Ascending aorta (tissue), 2 donors: ENCODE measurements at places on chromosomes 11 and 22. TPM values are rescaled to one million over a fixed set of nuclear protein-coding genes. Genes with fewer than 3 reads are reported as not detected.

C11orf97 gene
- not detected for total RNA-seq

SHANK3 gene
- total RNA-seq = 128 TPM

CYP2D6 gene
- total RNA-seq = 0.53 TPM

SUN2 gene
- 896 TPM for total RNA-seq

MMP12 gene
- total RNA-seq = not detected

GRCh38 chr11:9351321-9351881 lies 33.1 kb upstream of the IPO7 start:
- H3K4me1 ChIP-seq = peaks cover 4% of the 10 kb centered on the region
- no peak overlapping the region for H3K27ac ChIP-seq
- no peak for DNase-seq

GRCh38 chr11:106601684-106602297 lies 416.5 kb downstream of the GUCY1A2 start:
- H3K27ac ChIP-seq = no peak overlapping the region
- H3K4me3 ChIP-seq = no peak overlapping the region
- no peak for DNase-seq
- no peaks in the 10 kb centered on the region for H3K4me1 ChIP-seq
- H3K27me3 ChIP-seq = no peaks in the 10 kb centered on the region

- H3K27ac ChIP-seq = no peak overlapping the region
- H3K36me3 ChIP-seq = no peaks in the 10 kb centered on the region
- no peak for DNase-seq
- no peaks in the 10 kb centered on the region for H3K27me3 ChIP-seq
- H3K4me3 ChIP-seq = no peak overlapping the region
These were observed 402.1 kb downstream of the CNTN5 start for GRCh38 chr11:99422581-99423427.

DNA sequence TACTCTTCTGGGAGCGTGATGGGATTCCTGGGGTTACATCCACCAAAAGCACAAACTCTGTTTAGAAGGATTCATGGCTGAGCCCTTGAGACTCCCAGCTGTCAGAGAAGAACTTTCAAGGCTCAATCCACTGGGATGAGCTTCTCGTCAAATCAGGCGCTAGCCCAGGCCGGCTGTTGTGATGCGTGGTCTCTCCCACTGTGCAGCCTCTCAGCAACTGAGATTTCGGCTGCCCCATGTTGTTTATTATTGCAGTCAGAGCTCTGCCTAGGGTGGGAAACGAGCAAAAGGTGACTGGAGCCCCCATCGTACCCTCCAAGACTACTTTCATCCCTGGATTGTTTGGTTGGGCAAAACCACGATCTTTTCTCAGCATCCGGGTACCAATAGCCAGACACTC lies 251.6 kb downstream of the ETS1 start:
- H3K4me1 ChIP-seq = no peaks in the 10 kb centered on the region
- H3K27ac ChIP-seq = no peak overlapping the region
- H3K36me3 ChIP-seq = no peaks in the 10 kb centered on the region

GRCh38 chr11:117642835-117643234 lies 154.2 kb downstream of the DSCAML1 start:
- no peaks in the 10 kb centered on the region for H3K36me3 ChIP-seq
- H3K27ac ChIP-seq = no peak overlapping the region
- no peak overlapping the region for H3K4me3 ChIP-seq

- H3K4me3 ChIP-seq = no peak overlapping the region
- no peaks in the 10 kb centered on the region for H3K36me3 ChIP-seq
- H3K27ac ChIP-seq = no peak overlapping the region
These were observed 12.7 kb downstream of the DRAP1 start for GRCh38 chr11:65931773-65932557.

DNA sequence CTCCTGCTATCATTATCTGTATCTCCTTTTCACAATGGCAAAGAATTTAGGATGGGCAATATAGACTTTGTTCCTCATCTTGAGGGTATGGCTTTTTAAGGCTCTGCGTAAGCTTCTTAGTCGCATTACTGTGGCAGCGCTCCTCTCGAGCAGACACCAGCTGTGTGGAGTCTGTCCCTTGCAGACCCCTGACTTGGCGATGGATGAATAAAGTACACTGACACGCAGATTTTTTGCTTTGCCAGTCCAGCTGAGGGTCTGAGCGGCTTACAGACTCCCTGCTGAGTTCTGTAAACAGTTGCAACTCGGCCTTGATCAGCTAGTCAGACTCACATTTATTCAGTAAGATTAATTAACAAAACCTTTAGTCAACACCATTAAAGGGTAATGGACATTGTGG lies 390.0 kb upstream of the CNTN5 start:
- H3K36me3 ChIP-seq = no peaks in the 10 kb centered on the region
- no peak overlapping the region for H3K27ac ChIP-seq
- H3K4me3 ChIP-seq = no peak overlapping the region
- no peak for DNase-seq
- H3K4me1 ChIP-seq = no peaks in the 10 kb centered on the region
- H3K27me3 ChIP-seq = no peaks in the 10 kb centered on the region

DNA sequence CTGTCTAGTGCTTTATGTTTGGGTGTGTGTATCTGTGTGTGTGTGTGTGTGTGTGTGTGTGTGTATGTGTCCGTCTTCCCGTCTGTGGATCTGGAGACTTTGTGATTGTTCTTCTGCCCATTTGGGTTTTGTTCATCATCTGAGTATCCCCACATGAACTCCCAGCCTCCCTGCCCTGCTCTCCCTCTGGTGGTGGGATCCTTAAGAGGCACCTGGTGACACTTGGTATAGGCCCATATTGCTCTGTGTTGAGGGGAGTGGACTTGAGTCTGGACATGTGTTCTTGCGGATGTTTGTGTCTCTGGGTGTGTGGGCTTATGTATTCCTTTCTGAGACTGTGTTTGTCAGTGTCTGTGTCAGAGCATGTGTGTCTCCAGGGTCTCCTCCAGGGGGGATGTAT lies 15.3 kb downstream of the RCOR2 start:
- DNase-seq = no peak
- peaks cover 85% of the 10 kb centered on the region for H3K36me3 ChIP-seq
- H3K4me1 ChIP-seq = no peaks in the 10 kb centered on the region
- no peak overlapping the region for H3K27ac ChIP-seq

- no peaks in the 10 kb centered on the region for H3K27me3 ChIP-seq
- no peak overlapping the region for H3K4me3 ChIP-seq
- DNase-seq = no peak
- H3K4me1 ChIP-seq = no peaks in the 10 kb centered on the region
- no peaks in the 10 kb centered on the region for H3K36me3 ChIP-seq
- H3K27ac ChIP-seq = no peak overlapping the region
These were observed 41.3 kb downstream of the VSIG10L2 start for GRCh38 chr11:125987066-125987641.

DNA sequence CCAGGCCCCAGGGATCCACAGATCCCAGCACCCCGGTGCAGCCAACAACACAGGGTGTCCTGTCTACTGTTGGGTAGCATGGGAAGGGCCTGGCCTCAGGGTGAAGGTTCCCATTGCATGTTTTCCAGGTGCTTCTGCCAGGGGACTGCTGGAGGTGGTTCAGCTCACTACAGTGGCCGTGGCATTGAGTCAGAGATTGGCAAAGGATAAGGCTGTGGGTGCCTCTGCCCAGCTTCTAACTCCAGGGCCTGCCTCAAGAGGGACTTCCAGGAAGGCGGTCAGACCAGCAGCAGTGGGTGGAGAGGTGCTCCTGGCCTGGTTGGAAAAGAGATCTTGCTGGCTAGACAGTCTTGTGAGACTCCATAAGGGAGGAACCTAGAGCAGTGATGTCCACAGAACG lies 20.9 kb downstream of the CSNK1E start:
- no peak for DNase-seq
- H3K4me3 ChIP-seq = no peak overlapping the region
- peaks cover 98% of the 10 kb centered on the region for H3K36me3 ChIP-seq
- H3K4me1 ChIP-seq = no peaks in the 10 kb centered on the region
- no peaks in the 10 kb centered on the region for H3K27me3 ChIP-seq

DNA sequence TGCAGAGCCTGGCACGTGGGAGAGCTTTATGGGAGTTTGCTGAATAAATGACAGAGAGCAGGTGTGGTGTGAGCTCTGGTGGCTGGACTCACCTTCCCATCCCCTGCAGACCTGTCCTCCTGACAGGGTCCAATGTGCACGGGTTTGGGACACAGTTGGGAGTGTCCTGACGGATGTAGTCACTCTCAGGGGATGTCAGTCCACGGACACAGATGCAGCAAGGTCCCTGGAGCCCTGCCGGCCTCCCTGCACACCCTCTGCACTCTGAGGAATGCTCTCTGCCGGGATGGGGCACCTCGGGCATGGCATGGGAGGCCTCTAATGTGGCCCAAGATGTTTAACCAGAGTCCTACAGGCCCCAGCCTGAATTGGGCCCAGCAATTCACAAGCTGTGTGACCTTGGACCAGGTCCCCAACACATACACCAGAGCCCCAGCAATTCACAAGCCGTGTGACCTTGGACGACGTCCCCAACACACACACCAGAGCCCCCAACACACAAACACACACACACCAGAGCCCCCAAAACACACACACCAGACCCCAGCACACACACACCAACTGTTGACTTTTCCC lies 30.0 kb upstream of the RFPL3 start:
- no peaks in the 10 kb centered on the region for H3K4me1 ChIP-seq
- no peaks in the 10 kb centered on the region for H3K27me3 ChIP-seq
- no peak for DNase-seq
- no peak overlapping the region for H3K4me3 ChIP-seq
- no peaks in the 10 kb centered on the region for H3K36me3 ChIP-seq
- no peak overlapping the region for H3K27ac ChIP-seq

DNA sequence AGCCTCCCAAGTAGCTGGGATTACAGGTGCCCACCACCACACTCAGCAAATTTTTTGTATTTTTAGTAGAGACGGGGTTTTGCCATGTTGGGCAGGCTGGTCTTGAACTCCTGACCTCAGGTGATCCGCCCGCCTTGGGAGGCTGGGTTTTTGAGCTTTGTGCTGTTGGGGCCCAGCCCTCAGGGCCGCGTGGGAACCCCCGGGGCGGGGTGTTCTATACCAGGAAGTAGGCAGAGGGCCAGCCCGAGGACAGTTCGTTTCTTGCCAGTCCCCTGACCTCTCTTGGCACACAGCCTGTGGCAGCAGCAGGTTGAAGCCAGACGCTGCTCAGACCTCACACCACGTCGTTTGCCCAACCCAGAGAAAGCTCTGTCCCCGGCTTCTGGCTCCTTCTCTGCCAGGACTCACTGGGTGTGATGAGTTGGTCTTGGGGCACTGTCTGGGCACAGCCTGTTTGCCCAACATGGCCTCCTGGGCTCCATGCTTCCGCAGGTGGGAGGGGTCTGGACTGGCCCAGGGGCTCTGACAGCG lies 24.9 kb upstream of the CHKA start:
- no peak overlapping the region for H3K4me3 ChIP-seq
- no peaks in the 10 kb centered on the region for H3K4me1 ChIP-seq
- peak; percentile 61 for DNase-seq
- no peaks in the 10 kb centered on the region for H3K36me3 ChIP-seq
- no peaks in the 10 kb centered on the region for H3K27me3 ChIP-seq

DNA sequence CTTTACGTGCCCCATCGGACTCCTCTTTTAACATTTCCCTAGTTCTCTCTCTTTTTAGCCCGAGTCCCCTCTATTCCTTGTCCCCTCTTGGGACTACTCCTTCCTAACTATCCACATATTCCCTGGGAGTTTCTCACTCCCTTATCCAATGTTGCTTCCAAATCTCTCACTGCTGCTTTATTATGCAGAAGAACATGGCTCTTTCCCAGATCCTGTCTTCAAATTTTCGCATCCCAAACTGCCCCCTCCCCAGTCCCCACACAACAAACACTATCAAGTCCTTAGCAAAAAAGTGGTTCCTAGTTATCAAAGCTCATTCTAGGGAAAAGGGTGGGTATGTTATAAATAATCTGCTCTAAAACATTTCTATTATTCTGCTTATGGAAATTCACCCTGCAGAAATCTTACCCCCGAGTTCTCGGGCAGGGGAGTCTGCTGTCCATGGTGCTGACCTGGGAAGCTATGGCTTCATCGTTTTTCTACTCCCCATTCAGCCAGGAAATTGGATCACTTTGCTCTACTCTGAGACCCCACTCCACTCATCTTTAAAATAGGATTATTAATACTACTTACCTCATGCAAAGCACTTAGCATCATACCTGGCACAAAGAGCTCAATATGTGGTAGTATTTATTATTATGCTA lies 393.5 kb downstream of the BUD13 start:
- no peaks in the 10 kb centered on the region for H3K27me3 ChIP-seq
- H3K4me1 ChIP-seq = no peaks in the 10 kb centered on the region
- H3K36me3 ChIP-seq = no peaks in the 10 kb centered on the region
- H3K27ac ChIP-seq = no peak overlapping the region
